ENCODE measurements at places on chromosomes 2 and 18.

GRCh38 chr2:214320211-214320610 lies 90.6 kb upstream of the VWC2L start:
- no peak for DNase-seq

DNA sequence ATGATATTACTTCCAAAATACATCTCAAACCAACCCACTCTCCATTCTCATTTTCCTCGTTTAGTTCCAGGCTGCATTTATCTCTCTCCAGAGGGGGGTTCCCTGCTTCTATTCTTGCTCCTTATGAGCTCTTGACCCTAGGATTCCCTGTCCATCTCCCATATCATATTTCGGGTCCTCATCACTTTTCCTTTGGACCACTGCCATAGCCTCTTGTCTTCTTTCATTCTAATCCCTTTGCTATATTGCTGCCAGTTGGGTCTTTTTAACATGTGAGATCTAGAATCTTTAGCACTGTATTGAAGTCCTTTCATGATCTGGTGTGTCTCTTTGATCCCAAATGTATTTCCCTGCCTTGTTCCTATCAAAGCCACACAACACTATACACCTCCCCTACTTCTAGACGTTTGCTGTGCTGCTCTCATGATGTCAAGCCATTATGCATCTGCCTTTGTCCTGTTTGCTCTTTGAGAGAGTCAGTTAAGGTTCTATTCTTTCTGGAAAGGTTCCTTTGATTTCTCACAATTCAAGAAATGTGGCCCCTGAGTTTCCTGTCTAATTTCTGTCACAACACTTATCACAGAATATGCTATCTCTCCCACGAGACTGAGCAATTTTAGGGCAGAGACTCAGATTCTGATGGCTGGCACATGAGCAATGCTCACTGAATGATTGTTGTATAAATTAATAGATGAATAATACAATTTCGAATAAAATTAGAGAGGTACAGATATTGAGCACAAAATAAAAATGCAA lies 43.2 kb upstream of the SESTD1 start:
- no peak for DNase-seq

DNA sequence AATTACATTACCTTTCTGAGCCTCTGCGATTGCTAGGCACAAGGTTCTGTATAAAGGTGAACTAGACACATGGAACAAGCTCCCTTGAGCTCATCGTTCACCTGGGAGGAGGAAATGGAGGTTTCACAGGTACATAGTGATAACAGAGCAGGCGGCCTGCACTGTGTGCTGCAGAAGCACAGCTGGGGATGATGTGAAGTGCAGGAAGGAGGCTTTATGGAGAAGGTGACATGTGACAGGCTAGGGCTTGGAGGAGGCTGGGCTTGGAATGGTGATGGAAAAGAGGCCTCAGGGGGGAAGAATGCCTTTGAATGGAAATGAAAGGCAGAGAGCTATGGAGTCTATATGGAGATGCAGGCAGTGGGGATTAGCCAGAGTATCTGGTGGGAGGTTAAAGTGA lies 22.9 kb downstream of the MARCHF4 start:
- no peak for DNase-seq

- no peak for DNase-seq
These were observed 2.3 kb downstream of the EML4 start for GRCh38 chr2:42171396-42171980.

- DNase-seq, result peak; percentile 15
These were observed 322.9 kb upstream of the KCNJ3 start for GRCh38 chr2:154375579-154375931.

GRCh38 chr18:30450927-30451326 lies 591.6 kb downstream of the DSC3 start:
- no peak for DNase-seq

DNA sequence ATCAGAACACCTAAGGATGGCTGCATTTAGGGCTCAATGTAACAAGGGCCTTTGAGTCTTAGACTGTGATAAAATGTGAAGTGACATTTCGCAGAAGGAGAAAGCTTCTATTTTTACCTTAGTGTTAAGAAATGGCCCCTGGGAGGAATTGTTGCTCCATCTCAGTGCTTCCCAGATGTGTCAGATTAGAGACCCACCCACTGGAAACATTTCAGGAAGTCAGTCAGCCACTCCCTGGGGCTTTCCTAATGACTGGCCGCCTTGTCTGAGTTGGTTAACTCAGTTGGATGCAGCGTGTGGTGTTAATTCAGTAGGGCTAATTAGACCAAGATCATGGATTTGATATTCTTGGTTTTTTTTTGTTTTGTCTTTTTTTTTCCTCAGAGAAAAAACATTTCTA lies 355.9 kb downstream of the PIK3C3 start:
- DNase-seq, result no peak

- no peak for DNase-seq
These were observed 43.3 kb upstream of the LCLAT1 start for GRCh38 chr2:30403592-30404312.

DNA sequence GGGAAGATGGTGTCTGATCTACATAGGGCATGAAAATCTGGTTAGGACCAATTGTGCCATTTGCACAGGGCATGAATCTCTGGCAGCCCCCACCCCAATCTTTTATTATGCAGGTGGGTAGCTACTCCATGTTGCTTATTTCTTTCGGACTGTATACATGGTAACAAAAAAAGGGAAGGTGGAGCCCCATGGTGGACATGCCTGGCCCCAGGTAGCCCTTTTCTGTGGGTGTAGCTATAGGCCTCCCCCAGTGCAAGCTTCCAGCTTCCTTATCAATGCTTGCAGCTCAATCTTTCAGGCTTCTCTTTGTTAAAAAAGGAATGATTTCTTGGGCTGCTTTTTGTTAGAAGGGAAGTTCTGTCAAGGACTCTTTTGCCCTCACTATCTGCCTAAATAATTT lies 14.3 kb upstream of the UXS1 start:
- DNase-seq, result no peak

DNA sequence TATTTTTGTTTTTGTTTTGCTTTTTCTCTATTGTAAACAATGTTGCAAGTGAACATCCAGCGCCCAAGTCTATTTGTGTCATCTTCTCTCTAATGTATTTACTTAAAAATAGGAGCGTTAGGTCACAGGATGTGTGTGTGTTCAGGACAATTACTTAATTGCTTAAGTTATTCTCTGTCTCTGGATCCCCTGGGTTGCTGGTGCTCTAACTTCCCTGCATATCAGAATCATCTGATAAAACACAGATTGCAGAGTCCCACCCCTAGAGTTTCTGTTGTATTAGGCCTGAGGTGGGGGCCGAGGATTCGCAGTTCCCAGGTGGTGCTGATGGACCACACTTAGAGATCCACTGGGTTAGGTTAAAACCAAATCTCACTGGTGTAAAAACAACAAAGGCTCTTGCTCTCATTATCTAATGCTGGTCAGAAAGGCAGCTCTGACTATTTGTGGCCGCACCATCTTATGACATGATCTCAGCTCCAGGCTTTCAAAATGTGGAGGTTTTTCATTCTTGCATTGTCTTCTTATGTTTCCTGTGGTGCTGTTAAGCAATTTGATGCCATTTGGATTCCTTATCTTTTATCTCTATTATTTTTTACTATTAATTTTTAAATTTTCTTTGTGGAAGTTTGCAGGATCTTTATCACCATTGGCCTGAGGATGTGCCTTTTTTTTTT lies 87.7 kb downstream of the CLIP4 start:
- no peak for DNase-seq

DNA sequence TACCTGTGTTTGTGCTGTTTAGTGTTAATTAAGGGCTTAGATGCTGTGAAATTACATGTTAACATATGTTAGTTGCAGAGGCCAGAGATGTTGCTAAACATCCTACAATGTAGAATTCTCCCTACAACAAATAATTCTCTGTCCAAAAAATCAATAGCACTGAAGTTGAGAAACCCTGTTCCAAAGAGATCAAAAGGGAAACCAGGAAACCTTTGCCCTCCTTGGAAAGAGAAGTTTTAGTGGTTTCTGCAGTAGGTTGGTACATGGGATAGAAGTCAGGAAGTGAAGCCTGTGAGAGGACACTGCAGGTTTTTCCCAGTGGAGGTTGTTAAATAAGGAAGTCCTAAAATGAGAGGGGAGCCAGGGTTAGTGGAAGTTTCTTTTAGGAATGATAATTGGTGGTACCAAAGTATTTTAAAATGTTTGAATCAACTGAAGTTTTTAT lies 6.3 kb upstream of the RMDN2 start:
- DNase-seq, result no peak

GRCh38 chr18:69870736-69871135 lies 76.9 kb downstream of the CD226 start:
- no peak for DNase-seq

DNA sequence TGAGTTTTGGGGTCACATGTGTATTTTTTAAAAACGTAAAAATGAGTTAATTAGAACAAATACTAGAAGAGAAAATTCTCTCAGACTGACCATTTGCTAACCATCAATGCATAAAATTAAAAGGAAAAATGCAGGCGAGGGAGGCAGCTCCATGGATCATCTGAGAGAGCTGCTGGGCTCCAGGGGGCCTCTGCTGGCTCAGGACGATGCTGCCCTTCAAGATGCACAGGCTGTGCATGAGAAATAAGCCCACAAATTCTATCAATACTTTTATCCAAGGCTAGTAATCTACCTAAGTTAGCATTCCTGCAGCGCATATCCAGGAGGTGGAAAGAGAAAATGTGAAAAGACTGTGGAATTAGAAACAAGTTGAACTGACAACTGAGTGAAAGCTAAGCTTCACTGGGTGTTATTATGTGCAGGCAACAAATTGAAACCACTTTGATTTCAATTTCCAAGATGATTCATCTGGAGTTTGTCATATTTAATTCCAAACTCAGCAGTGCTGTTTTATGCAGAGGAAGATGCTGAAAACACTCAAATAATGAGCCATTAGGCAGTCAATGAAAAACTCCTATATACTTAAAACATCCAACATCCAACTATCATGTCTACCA lies 261.1 kb downstream of the NBAS start:
- DNase-seq, result no peak

GRCh38 chr18:24187689-24188088 lies 48.8 kb downstream of the CABYR start:
- no peak for DNase-seq

- no peak for DNase-seq
These were observed 4.0 kb downstream of the PDE1A start for GRCh38 chr2:182422864-182423263.

GRCh38 chr2:199772035-199772976 lies 78.7 kb downstream of the FTCDNL1 start:
- DNase-seq, result no peak

- DNase-seq, result no peak
These were observed 10.9 kb downstream of the WDR7 start for GRCh38 chr18:56662063-56662408.

- DNase-seq, result no peak
These were observed 56.0 kb downstream of the PIK3C3 start for GRCh38 chr18:42011053-42011452.

DNA sequence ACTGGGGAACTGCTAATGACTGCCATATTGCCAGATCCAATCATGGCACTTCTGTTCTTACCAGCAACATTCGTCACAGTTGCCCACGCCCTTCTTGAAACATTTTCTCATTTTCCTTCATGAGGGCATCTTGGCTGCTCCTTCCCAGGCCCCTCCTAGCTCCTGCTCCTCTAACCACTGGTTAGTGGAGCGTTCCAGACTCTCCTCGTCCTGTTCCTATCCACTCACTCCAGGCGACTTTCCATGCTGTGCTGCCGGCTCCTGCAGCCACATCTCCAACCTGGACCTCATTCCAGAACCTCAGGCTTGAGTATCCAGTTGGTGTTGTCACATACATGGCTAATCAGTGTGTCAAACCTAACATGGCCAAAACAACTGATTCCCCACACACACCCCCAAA lies 1.3 kb upstream of the ADI1 start:
- no peak for DNase-seq

DNA sequence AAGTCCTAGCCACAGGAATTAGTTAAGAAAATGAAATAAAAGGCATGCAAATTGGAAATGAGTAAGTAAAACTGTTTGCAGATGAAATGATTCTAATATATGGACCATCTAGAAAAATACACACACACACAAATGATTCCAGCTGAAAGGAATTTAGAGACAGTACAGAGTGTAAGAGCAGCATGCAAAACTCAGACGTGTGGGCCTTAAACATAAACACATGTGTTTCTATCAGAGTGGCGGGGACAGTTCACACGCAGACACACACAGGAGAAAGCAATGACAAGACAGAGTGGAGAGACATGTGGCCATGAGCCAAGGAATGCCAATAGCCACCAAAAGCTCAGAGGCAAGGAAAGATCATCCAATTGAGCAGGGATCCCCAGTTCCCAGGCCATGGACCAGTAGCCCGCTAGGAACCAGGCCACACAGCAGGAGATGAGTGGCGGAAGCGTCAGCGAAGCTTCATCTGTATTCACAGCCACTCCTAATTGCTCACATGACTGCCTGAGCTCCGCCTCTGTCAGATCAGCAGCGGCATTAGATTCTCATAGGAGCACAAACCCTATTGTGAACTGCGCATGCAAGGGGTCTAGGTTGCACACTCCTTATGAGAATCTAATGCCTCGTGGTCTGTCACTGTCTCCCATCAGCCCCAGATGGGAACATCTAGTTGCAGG lies 155.4 kb downstream of the ARL4C start:
- no peak for DNase-seq
